ENCODE measurements at places on chromosomes 5 and 9.

GRCh38 chr9:136840877-136841645, 1.2 kb upstream of the AJM1 start:
- DNase-seq = peak; percentile 90

DNA sequence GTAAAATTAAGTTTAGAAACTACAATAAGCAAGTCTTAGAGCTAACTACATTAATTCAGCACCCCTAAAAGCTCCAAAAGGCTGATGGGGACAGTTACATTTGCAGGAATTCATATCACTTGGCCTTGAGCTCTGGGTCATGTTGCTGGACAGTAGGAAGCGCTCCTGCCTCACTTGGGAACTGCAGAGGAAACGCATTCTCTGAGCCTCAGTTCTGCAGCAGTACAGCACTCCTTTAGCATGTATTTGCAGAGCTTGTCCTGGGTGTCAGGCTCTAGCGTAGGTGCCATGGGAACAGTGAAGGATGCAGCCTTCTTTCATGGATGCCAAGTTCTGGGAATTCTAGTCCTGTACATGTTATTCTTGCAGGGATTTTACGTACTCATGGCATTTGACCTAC, 710.4 kb downstream of the IRX1 start:
- DNase-seq = no peak

- no peak for DNase-seq
Measured at GRCh38 chr5:157471709-157472108, 11.7 kb downstream of the NIPAL4 start.

DNA sequence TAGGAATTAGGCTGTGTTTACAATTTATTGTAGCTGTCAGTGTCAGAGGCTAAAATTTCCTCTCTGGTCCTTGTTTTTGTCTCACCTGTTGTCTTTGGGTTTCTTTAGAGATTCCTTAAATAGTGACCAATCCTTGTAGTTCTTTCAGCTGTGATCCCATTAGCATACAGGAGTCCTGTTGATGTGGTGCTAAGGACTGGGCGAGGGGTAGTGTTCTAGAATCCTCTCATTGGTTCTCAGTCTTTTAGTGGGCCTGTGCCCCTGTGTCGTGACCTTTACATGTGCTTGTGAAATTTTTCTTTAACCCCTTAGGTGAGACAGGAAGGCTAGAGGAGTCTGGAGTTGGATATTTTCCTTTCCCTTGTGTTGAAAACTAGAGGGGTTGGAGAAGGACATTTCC, 51.2 kb downstream of the ZNF618 start:
- DNase-seq = no peak

GRCh38 chr9:12862611-12863410, 88.0 kb downstream of the LURAP1L start:
- DNase-seq = no peak

Data from mucosa of gallbladder (tissue), 1 donor.